ENCODE measurements at places on chromosomes 4 and X.

- no peak for DNase-seq
These were observed 676.3 kb upstream of the BOD1L1 start for GRCh38 chr4:14303856-14304255.

- no peak for DNase-seq
These were observed 122.9 kb downstream of the C4orf33 start for GRCh38 chr4:129218897-129219296.

GRCh38 chrX:24260842-24261550, 52.9 kb downstream of the SUPT20HL2 start:
- no peak for DNase-seq

GRCh38 chr4:24705016-24705753, 90.2 kb upstream of the SOD3 start:
- no peak for DNase-seq

DNA sequence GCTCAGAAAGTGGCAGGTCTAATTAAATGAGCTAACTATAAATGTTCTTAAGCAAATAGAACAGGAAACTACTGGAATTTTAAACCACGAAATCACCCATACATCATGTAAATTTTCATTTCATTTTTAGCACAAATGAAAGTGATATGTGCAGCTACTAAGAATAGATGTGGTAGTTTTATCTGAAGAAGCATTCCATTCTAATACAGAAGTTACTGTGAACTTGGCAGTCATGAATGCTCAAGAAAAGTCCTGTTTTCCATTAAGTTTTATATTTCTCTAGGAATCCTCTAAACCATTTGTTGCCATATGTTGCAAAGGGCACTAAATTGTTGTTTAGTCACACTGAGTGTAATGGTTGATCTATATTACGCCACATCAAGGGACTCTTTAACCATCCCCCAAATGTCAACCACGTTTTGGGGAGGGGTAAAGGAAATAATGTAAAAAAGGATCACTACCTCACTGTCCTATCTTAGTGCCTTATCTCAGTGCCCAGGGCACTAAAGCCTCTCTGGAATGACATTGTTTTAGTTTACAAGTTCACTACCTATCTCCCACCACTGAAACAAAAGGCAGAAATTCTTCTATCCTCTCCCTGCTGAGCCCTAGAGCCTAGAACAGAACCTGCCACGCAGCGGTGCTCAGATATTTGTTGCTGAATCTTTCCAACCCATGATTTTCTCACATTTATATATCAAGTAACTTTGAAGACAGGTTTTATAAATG, 118.0 kb downstream of the SHISA3 start:
- DNase-seq = no peak

- DNase-seq = no peak
These were observed 183.0 kb upstream of the PGRMC2 start for GRCh38 chr4:128470492-128471053.

DNA sequence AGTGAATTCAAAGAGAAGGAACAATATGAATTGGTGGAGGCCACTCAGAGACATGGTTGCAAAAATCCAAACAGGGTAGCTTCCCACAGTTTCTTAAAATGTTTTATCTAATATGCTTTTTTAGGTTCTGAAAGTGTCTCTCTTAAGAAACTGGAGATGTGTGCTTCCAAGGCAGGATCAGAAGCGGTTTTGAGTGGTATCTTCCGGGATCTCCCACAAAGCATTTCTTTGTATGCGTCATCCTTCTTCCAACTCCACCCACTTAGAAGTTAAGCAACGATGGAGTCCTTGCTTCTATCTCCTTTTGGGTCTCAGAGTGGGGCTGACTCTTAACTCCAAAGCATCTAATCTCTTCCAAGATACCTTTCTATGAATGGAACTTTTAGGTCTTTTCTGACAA, 196.7 kb downstream of the MID1 start:
- no peak for DNase-seq

- DNase-seq = peak; percentile 3
These were observed 7.4 kb downstream of the HNRNPH2 start for GRCh38 chrX:101415180-101416145.

GRCh38 chr4:8538703-8539567, 41.3 kb upstream of the GPR78 start:
- no peak for DNase-seq

- DNase-seq = no peak
These were observed 1600.8 kb downstream of the ARAP2 start for GRCh38 chr4:34643476-34643875.

GRCh38 chr4:104751468-104751867, 256.8 kb upstream of the CXXC4 start:
- no peak for DNase-seq

Data from occipital lobe (tissue), 3 donors.